GDM1 (cell line): ENCODE measurements at places on chromosomes 4 and X.

DNA sequence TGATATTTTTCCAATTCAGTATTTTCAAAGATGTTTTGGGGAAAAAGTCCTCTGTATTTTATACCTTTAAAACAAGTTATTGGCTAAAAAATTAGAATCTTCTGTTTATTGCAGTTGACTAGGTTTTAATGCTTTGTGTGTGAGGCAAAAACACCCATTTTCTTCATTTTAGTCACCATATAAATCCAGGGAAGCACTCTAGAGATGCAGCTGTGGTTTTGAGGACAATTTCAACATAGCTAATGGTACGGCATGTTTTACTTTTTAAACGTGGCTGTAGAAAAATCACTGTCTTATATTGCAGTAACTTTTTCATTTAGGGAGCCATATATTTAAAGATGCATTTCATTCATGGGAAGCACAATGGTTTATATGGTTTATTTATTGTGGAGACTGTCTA lies 129.1 kb upstream of the PITX2 start:
- no peak for DNase-seq

DNA sequence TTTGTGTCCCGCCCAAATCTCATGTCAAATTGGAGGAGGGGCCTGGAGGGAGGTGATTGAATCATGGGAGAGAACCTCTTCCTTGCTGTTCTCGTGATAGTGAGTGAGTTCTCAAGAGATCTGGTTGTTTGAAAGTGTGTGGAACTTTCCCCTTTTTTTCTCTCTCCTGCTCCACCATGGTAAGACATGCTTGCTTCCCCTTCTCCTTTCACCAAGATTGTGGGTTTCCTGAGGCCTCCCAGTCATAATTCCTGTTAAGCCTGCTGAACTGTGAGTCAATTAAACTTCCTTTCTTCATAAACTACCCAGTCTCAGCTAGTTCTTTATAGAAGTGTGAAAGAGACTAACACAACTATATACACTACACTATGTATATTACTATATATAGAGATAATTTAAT lies 697.8 kb upstream of the HS3ST1 start:
- peak; percentile 70 for DNase-seq

- DNase-seq = no peak
Measured at GRCh38 chrX:136203951-136204350, 47.2 kb downstream of the MAP7D3 start.

DNA sequence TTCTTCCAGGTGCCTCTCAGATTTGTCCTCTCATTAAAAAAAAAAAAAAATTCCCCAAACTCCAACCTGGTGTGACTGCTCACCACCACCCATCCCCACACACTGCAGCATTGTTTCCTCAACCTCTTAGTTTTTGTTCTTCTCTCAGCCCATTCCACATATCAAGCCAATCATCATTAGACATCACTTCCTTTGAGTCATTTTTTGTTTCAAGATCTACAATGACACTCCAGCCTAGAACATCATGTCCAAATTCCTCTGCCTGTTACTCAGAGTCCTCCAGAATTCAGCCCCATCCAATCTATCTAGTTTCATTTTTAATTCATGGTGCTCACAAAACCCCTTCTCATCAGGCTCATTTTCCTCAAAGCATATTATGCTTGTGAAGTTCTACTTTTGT lies 262.5 kb upstream of the TEX13A start:
- DNase-seq = no peak

GRCh38 chr4:121056066-121056465 lies 16.3 kb downstream of the NDNF start:
- DNase-seq = no peak

GRCh38 chrX:150298841-150299551 lies 64.1 kb upstream of the MAMLD1 start:
- no peak for DNase-seq

DNA sequence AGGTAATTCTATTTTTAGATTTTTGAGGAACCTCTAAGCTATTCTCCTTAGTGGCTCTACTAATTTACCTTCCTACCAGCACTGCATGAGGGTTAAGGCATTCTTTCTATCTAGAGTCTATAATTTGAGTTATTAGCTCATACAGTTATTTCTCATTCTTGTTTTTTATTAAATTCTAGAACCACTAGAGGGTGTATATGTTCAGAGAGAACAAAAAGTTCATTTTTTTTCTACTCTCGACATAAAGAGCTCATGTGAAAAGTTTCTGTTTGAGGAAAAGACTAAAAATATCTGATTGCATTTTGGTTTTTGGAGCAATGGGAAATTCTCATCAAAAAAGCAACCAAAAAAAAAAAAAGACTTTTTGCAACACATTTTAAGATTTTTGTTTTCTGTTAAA lies 57.0 kb upstream of the LRAT start:
- no peak for DNase-seq

GRCh38 chr4:44756559-44756958 lies 30.2 kb upstream of the GNPDA2 start:
- no peak for DNase-seq

GRCh38 chr4:144667500-144667899 lies 21.5 kb downstream of the HHIP start:
- DNase-seq = no peak

- DNase-seq = no peak
Measured at GRCh38 chrX:41653125-41653524, 35.6 kb upstream of the GPR34 start.

DNA sequence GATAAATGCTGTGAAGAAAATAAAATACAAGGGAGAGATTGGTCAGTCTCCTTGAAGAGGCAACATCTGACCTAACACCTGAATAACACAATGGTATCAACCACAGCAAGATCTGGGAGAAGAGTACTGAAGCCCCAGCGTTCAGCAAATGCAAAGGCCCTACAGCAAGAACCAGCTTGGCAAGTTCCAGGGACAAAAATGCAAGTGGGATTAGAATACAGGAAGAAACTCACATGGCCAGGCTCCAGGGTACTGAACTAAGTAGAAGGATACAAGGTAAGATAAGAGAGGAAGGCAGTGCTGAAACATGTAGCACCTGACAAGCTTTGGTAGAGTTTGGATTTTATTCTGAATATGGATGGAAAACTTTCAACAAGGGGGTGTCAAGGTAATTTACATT lies 3.6 kb downstream of the SMIM14 start:
- DNase-seq = no peak

GRCh38 chr4:152935631-152936445 lies at the start of gene FHDC1:
TSS of gene FHDC1 (plus strand) at chr4:152936323. CDS start at chr4:152943058, 6,735 bp downstream.
- DNase-seq = peak; percentile 3

- no peak for DNase-seq
Measured at GRCh38 chr4:10773010-10773409, 88.4 kb upstream of the CLNK start.

GRCh38 chr4:112513971-112514646 lies 1.9 kb downstream of the NEUROG2 start:
- no peak for DNase-seq

DNA sequence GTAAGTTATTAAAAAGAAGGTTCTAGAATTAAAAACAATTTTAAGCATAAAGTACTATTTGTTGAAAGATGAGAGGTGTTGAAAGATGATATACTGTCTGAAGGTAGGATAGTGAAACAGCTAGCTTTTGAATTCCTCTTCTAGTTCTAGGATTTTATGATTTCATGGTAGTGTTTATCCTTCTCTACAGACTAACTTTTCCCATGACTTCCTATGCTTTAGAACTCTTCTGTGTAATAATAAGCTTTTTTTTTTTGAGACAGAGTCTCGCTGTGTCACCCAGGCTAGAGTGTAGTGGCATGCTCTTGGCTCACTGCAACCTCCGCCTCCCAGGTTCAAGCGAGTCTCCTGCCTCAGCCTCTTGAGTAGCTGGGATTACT lies 96.0 kb upstream of the NUDT6 start:
- DNase-seq = no peak
